ENCODE measurements at places on chromosomes 2 and 18.

DNA sequence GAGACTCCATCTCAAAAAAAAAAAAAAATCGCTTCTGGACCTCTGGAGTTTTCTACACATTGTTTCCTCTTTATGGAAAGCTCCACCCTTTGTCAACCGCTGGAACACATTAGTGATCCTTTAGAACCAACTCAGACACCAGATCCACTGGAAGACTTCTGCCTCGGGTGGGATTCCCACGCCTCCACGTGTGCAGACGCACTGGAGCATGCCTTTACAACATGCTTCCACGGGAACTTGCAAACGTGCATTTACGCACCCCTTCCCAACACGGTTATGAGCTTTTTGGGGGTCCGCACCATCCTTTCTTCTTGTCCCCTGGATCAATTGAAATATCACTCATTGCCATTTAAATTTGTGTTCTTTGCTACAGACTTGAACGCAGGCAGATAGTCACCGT, 5.1 kb downstream of the CYS1 start:
- no peak for DNase-seq

DNA sequence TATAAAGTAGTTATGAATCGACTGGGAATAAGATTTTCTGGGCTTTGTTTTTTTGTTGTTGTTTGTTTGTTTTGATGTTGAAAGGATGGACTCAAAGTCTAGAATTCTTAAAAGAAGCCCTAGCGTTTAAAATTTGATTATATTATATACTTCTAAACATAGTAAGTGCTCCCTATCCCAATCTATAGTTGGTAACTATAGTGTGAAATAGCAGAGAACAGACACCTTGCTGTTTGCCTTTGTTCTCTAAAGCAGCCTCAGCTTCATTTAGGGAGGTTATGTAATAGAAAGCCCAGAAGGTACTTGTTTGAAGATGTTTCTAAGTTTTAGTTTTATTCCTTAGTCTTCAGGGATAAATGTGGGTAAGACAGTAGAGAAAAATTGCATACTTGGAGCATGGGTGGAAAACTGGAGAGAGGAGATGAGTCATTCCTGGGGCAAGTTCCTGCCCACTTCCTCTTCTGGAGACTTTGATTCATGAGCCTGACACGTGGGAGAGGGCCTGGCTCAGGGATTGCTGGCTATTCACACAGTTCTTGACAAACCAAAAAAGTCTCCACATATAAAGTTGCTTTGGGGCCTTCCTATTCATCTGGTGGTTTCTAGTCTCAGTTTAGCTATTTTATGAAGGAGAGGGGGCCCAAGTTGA, 131.9 kb downstream of the MYO1B start:
- peak; percentile 84 for DNase-seq

DNA sequence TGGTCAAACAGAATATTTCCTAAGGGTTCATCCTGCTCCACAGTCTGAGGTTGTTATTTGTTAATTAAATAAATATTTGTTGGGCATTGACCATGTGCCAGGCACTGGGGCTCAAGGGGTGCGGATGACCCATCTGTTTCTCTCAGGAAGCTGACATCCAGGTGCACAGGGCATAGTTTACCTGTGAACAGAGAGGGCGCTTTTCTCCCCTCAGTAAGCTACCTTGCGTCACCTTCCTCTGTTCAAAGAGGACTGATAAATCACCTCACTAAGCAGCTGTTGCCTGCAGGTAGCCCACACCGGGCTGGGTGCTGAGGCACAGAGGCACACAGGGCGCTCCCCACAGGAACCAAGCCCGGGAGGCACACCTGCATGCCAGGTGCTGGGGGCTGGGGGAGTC, 41.6 kb downstream of the SH3RF3 start:
- DNase-seq, result no peak

- DNase-seq, result no peak
These were observed 219.7 kb upstream of the CHST9 start for GRCh38 chr18:27404855-27405254.

GRCh38 chr2:11343368-11343649, 1.1 kb downstream of the ROCK2 start:
- no peak for DNase-seq

GRCh38 chr2:221554769-221555493, 17.2 kb downstream of the EPHA4 start:
- DNase-seq, result no peak

GRCh38 chr2:141271346-141271745, 859.5 kb downstream of the LRP1B start:
- DNase-seq, result no peak

DNA sequence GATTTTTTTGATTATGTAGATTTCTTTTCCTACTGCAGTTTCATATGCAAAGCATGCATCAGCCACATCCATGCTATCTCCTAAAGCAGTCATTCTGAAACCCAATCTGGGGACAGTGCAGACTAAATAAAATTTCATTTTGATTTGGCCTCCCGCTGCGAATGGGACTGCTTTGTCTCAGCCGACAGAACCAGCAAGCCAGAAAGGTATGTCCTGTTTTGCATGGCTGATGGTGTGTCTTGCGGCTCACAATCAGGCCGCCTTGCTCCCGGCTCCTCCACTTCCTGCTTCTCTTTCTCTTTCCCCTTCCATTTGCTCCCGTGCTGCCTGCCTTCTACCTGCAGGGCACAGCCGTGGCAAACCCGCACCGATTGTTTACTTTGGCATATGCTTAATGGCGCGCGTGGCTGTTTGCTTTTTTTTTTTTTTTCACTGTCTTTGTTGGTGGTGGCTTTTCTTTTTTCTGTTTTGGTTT, 419.6 kb upstream of the POU3F3 start:
- DNase-seq, result no peak

DNA sequence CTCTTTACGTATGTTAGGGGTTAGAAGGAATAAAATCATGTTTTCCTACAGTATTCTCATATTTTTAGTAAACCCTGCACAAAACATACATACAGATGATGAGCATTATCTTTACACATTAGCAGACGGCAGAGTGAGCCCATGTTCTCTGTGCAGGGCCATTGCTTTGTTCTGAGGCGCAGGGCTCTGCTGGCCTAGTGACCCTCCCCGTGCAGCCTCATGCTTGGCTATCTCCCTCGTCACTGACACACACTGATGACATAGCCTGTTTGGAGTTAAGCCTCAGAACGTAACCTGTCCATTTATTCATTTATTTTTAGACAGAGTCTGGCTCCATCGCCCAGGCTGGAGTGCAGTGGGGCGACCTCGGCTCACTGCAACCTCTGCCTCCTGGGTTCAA, 115.9 kb upstream of the FOSL2 start:
- DNase-seq, result no peak

- DNase-seq, result no peak
These were observed 44.3 kb downstream of the ZNF236 start for GRCh38 chr18:76866666-76867065.

DNA sequence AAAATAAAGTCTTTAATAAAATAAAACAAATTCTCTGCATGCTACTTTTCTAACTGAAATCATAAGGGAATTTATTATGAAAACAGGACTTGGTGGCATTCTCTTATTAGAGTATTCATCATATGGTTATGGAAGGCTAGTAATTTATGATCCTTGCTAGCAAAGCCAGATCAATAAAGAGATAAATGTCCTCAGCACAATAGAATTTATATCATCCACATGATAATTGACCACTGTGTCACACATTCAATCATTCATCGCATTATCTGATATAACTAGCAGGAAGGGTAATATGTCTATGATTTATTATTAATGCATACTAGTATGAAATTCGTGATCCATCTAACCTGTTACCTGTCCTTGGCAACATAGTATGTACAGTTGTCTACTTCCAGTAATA, 175.8 kb downstream of the MYO3B start:
- DNase-seq, result no peak

- no peak for DNase-seq
These were observed 478 bp downstream of the CLHC1 start for GRCh38 chr2:55231546-55232083.

GRCh38 chr2:70626254-70626990, 72.8 kb upstream of the TGFA start:
- DNase-seq, result no peak

- DNase-seq, result no peak
These were observed 312.0 kb downstream of the IRS1 start for GRCh38 chr2:226487573-226487972.

GRCh38 chr2:84796798-84797197, 84.1 kb downstream of the TRABD2A start:
- no peak for DNase-seq

DNA sequence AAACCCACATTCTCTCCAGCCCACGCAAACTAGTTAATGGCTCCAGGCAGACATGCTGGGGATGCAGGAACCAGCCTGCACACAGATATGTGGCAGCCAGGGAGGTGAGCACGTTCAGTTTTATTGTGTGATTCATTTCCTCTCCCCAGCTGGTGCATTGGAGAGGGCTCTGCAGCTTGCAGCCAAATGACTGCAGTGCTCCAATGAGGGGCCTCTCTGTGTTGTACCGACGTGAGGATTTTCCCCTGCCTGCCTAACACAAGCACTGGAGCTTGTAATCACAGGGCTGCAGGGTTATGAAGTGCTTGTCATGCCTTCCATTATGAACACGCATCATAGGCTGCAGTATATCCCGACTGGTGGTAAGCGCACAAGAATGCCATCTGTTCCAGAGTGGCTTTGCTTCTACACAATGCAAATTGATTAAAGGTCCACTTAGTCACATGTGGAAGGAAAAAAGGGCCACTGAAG, 92.3 kb upstream of the THUMPD2 start:
- DNase-seq, result peak; percentile 61

GRCh38 chr18:2848247-2849246, 1.7 kb downstream of the EMILIN2 start:
- DNase-seq, result no peak

- no peak for DNase-seq
These were observed 174.9 kb downstream of the RAB3GAP1 start for GRCh38 chr2:135226961-135227360.

- no peak for DNase-seq
These were observed 42.3 kb downstream of the ATP9B start for GRCh38 chr18:79111483-79111882.

GRCh38 chr18:61856678-61857077, 36.1 kb downstream of the RNF152 start:
- no peak for DNase-seq

DNA sequence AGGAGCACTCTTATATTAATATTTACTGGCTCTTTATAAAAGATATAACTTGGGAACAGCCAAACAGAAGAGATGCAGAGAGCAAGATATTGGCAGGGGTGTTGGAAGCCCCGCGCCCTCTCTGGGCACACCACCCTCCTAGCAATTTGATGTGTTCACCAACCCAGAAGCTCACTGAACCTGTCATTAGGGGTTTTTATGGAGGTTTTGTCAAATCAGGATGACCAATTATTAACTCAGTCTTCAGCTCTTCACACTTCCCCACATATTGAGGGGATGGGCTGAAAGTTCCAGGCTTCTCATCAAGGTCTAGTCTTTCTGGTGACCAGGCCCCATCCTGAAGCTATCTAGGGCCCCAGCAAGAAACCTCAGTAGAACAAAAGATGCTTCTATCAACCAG, 10.9 kb upstream of the INO80D start:
- no peak for DNase-seq

DNA sequence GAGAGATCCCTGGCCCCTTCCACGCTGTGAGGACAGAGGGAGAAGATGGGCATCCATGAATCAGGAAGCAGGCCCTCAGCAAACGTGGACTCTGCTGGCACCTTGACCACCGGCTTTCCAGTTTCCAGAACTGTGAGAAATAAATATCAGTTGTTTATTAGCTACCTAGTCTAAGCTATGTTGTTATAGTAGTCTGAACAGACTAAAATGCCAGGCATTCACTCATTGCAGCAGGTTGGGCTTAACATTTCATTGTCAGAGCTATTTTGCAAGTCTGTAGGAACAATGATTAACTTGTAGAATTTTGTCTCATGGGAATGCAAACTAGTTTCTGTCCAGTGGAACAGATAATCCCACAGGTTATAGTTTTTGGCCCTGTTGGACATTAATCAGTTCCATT, 24.8 kb upstream of the TBC1D8 start:
- no peak for DNase-seq

DNA sequence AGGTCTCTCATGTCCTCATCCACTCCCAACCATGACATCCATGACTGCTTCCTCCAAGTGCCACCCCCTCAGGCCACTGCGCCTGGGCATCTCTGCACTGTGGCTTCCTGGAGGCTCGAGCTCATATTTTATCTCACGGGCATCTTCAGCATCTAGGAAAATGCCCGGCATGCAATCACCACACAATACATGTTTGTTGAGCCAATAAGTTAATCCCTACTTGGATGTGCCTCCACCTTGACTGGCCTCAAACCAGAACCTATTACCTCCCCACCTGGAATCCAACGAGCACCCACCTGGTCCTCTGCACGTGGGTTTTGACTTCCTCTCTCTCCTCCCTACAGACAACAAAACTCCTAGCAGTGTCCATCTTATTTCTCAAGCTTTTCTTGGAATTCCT, 198.9 kb upstream of the REV1 start:
- DNase-seq, result no peak

GRCh38 chr2:75284345-75284744, 85.0 kb upstream of the TACR1 start:
- no peak for DNase-seq

- DNase-seq, result no peak
These were observed 2.2 kb downstream of the EPB41L3 start for GRCh38 chr18:5541644-5542043.

DNA sequence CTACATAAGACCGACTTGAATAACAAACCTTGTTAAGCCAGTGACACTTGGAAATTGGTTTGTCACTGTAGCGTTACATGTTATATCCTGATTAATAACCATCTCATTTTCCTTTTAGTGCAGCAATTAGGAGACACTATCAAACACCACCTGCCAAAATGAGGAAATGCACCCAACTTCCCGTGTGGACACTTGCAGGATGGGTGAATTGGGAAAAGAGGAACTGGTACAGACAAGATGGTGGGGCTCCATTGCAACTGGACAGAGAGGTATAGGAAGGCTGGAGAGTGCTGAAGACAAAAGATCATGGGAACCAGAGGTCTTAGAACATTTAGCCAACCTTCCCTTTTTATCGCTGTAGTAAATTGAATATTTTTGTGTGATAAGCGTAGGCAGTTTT, 816.3 kb upstream of the HS6ST1 start:
- DNase-seq, result no peak

DNA sequence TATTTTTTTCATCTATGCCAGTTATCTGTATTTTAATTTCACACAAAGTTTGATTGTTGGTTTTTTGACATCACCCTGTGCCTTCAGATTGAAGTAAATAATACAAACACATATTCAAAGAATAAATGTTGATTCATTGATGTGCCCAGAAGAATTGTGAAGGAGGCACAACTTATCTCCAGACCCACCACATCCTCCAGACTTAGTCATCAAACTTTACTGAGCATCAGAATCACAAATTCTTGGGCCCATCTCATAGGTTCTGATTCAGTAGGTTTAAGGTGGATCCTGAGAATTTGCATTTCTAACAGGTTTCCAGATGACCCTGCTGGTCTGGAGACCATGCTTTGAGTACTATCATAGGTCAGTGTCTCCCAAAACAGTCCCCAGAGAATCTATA, 82.8 kb upstream of the PIK3C3 start:
- DNase-seq, result no peak

GRCh38 chr2:3659447-3660432, 1.7 kb downstream of the ALLC start:
- DNase-seq, result no peak

DNA sequence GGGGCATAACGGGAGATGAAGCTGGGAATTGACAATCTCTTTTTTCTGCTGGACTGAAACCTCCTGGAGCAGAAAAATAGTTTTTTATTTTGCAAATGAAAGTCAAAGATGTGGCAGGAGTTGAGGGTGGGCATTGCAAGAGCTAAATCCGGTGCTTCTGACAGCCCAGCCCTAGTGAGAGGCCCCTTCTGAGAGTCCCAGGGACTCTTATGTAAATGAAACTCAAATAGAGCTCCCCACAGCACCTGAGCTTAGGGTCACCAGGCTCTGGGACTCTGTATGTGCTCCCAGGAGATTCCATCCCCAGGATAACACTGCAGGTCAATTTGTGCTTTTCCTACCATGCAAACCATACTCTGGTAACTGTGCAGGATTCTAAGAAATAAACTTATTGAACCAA, 192.8 kb downstream of the ANKRD30B start:
- DNase-seq, result no peak

Measured in RWPE1 (cell line).